ENCODE measurements at places on chromosomes 16 and 17.
A peak's percentile ranks its signal among the peaks of the same experiment; 100 is the strongest.

DNA sequence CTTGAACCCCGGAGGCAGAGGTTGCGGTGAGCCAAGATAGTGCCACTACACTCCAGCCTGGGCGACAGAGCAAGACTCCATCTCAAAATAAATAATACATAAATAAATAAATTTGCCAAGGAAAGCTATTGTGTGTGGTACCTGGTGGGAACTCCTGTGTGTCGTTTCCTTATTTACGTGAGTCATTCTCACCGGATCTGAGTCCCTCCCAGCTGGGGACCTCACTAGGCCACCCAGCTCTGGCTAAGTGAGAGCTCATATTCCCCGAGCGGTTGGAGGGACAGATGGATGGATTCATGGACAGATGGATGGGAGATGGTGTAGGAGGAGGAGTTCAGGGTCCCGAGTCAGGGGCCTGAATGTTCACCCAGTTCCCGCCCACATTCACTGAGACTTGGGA lies 22.9 kb upstream of the C1QL1 start:
- no peak for DNase-seq

GRCh38 chr17:78351449-78352006 lies 8.3 kb downstream of the SOCS3 start:
- DNase-seq = no peak

GRCh38 chr17:28675980-28676379 lies 14.0 kb downstream of the SUPT6H start:
- no peak for DNase-seq

DNA sequence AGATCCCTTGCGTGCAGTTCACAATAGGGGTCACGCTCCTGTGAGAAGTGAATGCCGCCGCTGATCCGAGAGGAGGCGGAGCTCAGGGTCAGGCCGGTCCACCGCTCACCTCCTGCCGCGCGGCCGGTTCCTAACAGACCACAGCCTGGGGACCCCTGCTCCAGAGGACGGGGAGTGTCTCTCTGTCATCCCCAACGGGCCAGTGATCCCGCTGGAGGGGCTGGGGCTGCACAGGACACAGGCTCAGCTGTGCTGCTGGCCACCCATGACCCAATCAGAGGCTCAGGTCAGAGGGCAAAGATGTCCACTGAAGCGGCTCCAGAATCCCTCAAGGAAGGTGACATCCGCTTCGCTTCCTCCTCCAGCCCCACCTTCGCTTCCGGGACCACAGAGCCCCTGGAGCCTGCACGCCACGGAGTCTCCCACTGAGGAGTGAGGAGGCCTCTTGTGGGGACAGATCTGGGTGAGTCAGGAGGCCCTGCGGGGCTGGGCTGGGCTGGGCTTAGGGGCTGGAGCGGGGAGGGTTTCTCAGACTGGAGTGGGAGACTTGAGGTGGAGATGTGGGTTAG lies 115.4 kb downstream of the METRNL start:
- DNase-seq = no peak

GRCh38 chr17:33751702-33752065 lies 458.6 kb upstream of the ASIC2 start:
- DNase-seq = no peak

DNA sequence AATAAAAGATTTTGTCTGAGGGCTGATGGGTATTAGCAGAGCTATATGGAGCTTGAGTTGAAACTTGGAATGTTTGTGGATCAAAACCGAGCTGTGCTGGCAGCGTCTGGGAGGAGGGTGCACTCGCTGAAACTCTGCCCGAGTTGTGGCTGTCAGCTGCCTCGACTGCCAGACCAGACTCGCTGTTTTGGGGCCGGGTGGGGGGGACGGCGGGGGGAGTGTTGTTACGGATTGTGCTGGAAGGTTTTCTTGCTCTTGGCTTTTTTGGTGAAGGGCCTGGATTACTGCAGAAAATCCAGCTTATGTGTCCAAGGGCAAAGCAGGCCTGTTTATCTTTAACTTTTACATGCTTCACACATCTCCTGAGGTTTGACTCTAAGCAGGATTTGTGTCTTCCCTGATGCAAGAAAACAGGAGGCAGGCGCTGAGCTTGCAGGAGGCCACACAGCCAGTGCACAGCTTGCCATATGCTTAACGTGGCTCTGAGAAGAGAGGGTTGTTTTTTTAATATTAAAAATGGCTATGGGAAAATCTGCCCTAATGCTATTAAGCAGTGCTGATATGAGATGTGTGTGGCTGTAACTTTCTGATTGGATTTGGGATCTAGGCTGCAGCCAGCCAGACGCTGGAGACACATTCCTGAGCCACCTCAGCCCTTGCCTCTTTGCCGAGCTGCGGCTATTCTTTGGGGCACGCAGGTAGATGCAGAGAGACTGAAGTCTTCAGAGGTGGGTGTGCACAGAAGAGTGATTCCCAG lies 20.5 kb upstream of the RPTOR start:
- no peak for DNase-seq

GRCh38 chr16:87384162-87384874 lies 742 bp upstream of the FBXO31 start:
- no peak for DNase-seq

DNA sequence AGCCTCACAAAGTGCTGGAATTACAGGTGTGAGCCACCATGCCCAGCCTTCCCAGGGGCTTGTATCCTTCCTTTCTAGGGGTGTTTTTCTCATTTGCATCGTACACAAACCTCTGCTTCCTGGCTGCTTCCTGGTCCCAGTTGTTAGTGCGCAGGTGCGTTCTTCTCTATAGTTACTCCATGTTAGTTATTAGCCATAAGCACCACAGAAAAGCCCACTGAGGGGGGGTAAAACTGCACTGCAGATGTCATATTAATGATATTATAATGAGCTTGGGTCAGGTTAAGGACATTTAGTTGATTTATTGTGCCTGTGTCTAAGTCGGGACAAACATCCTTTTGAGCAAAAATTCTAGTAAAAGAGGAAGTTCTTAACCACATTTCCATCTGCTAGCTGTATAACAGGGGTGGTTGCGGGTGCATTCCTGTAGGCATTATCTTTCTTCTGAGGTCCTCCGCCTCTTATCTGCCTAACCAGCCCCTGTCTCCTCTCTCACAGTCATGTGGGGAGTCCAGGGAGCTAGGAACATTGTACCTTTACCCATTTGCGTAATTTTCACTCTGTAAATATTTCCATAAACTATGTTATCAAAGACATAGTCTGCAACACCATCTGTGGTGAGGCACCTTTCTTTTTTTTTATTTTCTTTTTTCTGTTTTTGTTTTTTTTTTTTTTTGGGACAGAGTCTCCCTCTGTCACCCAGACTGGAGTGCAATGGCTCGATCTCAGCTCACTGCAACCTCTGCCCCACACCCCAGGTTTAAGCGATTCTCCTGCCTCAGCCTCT lies 23.6 kb upstream of the ATF7IP2 start:
- DNase-seq = peak; percentile 95

DNA sequence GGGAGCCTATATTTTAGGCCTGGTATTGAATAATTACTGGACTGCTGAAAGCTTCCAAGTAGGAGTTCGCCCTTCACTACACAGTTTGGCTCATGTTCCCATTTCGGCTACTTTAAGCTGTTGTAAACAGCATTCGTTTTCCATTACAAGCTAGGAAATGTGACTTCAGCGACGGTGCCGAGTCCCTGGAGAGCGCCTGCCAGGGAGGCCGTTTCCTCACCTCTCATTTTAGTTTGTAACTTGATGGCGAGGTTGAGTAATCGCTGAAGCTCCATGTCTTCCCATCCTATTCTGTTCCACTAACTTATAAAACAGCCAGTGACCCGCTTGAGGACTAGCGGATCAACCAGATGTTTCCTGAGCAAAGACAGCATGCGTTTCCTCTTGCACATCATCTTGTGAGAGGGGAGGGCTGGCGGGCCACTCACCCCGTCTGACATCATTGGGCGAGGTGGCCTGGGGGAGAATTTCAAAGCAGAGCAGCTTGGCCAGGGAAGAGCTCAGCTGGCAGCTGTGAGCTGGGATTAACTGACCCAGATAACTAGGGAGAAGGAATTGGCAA lies 32.9 kb downstream of the PCTP start:
- DNase-seq = peak; percentile 98

GRCh38 chr17:82301916-82302567 lies 15.4 kb downstream of the CD7 start:
- DNase-seq = no peak
